Panc1 (cell line): ENCODE measurements at places on chromosomes 13 and 19.

DNA sequence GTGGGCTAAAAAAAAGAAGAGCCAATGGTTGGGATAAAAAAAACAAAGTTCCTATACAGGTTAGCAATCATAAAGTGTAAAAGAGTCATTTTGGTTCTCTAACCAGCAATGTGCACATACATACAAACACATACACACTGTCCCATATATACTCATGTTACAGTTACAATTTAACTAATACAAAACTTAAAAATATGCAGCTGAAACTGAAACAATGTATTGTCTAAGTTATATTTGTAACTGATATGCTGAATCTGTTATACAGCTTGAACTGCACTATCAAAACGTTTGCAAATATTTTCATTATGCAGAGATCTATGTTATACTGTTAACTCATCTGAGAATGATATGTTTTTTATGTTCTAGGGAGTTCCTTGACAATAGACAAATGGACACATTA is 173.7 kb downstream of the KLF12 start:
- DNase-seq, result no peak

GRCh38 chr19:42420055-42420544 is 7.1 kb downstream of the LIPE start:
- DNase-seq, result no peak

GRCh38 chr13:24503379-24503696 is 9.2 kb downstream of the PARP4 start:
- no peak for DNase-seq

- no peak for DNase-seq
Measured at GRCh38 chr19:10422046-10422461, 1.7 kb downstream of the PDE4A start.

DNA sequence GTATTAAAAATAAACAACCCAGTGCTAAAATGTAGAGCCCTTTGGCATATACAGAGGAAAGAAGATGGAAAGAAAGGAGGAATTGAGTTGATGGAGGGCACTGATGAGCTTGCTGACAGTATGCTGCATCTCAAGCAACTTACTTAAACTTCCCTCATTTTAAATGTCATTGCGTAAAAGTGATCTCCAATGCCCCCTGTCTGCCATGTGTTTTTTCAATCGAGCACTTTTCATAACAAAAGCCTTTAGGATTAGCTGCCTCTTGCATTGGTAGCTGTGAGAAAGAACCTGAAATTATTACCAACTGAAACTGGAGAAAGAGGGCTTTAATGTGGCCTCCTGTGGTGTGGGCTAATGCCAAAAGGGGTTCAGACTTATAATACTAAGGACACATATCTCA is 541.6 kb downstream of the SUCLA2 start:
- DNase-seq, result no peak

DNA sequence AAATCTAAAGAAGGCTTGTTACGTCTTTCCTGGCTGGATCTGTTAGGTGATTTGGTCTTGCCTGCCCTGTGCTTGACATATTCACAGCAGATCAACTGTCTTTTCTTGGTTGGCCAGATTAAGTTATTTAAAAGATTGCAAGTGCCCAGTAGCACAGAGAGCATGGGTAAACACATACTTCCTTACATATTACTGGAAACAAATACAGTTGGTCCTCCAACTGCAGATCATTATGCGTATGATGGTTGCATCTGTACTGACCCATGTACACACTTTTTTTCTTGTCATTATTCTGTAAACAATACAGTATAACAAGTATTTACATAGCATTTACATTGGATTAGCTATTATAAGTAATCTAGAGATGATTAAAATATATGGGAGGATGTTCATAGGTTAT is 9.2 kb upstream of the MPHOSPH8 start:
- DNase-seq, result no peak

DNA sequence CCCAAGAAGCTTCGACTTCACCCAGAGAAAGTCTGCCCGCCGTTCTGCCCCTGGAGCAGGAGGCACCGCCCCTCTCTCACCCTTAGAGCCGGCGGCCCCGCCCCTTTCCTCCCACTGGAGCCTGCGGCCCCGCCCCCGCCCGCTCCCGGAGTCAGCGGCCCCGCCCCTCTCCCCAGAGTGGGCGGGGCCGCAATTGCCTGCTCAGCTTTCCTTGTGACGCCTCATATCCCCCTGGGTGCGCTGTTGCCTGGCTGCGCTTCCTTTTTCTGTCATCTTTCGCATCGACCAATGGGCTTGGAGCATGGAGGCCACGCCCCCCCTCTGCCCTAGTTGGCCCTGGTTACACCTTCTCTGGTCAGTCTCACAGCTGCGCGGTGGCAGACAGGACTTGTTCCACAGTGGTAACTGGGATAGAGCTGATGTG is 38.2 kb upstream of the ZNF492 start:
- no peak for DNase-seq

DNA sequence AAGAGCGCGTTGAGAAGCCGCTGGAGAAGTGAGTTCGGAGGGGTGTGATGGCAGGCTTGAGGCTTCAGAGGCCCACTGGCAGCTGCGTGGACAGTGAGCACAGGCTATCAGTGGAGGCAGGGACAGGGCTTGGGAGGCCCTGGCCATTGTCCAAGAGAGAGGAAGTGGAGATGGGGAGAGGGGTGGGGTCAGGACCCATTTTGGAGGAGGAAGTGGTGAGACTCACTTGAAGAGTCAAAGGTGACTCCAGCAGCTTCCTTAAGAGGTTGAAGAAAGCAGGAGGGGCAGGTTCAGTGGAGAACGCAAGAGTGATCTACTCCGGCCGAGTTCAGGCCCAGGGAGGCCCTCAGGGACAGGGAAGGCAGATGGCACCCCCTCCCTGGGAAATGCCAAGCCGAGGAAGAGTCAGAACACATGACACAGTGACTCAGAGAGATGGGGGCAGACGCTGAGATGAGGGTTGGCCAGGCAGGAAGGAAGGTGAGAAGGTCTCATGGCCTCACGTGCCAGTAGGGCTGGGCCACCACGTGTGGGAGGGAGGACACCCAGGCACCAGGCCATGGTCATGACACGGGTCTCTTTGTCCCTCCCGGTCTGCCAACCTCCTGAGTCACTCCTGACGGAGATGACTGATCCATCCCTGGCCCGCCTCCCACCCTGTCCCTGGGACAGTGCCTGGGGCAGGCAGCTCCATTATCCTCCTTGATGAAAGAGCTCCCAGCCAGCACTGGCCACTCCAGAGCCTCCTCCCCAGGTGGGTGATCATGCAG is 10.1 kb upstream of the CD22 start:
- DNase-seq, result peak; percentile 98

- no peak for DNase-seq
Measured at GRCh38 chr13:109118521-109118920, 489.1 kb downstream of the MYO16 start.

GRCh38 chr13:72737033-72737432 is 9.3 kb downstream of the BORA start:
- no peak for DNase-seq

GRCh38 chr13:113152984-113153809 is 5.3 kb upstream of the PROZ start:
- DNase-seq, result no peak

DNA sequence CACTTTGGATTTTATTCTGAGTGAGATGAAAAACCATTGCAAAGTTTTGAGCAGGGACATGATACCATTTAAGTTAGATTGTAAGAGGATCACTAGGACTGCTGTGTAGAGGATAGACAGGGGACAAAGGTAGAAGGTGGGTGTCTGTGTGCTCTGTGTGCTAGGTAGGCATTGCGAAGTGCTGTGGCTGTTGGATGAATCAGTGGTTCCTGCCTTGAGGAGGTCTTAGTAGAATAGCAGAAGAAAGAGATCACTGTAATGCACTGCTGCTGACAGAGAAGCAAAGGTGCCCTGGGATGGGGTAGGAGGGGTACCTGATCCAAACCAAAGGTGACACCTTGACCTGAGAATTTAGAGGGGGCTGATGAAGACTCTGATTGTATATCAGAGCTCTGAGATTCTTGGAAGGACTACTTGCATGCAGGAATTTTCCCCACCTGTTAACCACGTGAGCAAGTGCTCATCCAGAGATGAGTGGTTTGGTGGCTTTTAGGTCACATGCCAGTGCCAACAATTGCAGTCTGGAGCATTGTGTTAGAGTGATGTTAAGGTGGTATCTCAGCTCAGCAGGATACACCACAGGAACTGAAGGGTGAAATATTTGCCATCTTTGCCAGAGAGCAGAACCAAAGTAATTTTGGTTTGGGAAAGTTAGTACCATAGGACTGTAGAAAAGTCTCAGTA is 10.8 kb downstream of the WASF3 start:
- no peak for DNase-seq

DNA sequence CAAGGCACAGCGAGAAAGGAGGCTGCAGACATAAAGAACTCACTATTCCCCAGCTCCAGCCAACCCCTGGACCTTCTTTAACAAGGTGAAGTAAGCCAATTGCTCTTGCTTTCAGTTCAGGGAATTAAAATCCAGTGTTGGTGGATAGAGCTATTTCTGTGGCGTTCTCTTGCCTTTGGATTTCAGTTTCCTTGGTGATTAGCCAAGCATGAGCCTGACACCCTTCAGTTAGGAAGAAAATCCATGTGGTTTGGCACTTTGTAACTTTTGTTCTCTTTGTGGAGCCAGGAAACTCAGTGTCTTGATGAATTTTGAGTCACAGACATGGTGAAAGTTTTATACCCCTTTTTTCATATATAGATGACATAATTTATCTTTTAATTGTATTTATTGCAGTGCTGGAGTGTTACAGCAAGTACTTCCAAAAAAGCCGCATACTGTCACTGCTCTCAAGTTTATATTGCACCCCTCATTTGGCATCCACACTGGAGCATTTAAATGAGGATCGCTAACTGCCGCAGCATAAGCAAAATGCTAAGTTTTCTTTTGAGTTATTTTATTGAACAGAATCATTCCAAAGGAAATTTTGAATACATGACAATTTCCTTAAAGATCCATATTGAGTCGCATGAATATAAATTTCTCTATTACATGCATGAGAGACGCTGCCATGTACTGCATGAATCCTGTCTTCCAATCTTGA is 406.8 kb downstream of the MYO16 start:
- DNase-seq, result no peak

GRCh38 chr13:77807431-77808135 is 110.1 kb downstream of the SLAIN1 start:
- no peak for DNase-seq

- DNase-seq, result no peak
Measured at GRCh38 chr19:50000841-50001557, 24.2 kb downstream of the VRK3 start.

DNA sequence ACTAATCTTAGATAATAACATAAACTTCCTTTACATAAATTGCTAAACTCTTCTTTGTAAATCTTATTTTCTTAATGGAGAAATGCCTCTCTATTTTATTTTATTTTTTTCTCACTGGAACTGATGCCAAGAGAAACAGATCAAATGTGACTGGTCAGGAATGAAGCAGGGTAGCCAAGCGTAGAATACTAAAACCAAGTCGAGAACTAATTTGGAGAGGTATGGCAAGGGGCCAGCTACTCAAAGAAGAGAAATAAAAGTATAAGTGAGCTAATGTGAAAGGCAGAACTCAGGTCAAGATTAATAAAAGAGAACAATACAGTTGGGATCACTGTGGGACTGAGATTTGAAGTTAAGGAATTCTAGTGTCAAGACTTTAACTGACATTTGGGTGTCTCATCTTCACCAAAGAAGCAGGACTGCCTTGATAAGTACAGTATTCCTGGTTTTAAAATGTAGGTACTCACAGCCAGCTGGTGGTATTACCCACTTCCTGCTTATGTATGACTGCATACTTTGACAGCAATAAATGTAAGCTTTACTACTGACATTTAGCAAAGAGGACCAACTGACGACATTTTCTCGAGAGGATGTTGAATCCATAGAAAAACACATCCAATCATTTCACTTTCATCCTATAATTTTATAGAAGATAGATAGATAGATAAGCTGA is 1192.2 kb downstream of the EFNB2 start:
- no peak for DNase-seq

DNA sequence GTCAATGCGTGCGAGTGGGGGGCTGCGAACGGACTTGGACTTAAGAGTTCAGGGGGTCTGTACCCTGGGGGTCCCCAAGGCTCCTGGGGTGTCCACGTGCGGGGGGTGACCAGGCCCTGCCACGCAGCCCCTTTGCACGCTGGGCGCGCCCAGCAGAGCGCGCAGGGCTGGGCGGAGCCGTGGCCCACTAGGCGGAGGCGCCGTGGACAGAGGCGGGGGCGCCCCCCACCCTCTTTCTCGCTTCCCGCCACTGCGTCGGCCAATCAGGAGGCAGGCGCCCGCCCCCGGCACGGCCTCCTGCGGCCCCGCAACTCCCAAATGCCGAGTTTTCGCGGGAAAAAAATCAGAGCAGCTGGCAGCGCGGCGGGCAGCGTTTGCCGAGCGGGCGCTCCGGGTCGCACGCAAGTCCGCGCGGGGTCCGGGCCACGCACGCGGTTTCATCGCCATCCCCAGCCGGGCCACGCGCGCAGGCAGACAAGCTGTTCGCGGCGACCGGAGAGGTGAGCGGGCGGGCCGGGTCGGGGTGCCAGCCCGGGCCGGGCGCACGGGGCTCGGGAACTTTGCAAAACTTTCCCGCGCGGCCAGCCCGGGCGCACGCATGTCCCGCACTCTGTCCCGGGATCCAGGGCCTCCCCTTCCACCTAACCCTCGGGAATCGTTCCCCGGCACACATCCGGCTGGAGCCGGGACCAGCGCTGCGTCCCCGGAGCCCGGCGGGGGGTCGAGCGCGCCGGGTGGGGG is at the start of gene UHRF1:
Gene UHRF1 (plus strand): TSS at position 346 of the 741 bp plus-strand sequence. CDS start 1,385 bp downstream, outside the sequence.
- no peak for DNase-seq

- no peak for DNase-seq
Measured at GRCh38 chr13:66778461-66778860, 451.7 kb downstream of the PCDH9 start.

- DNase-seq, result no peak
Measured at GRCh38 chr13:19959141-19959830, 759 bp downstream of the ZMYM2 start.

- DNase-seq, result no peak
Measured at GRCh38 chr19:44912854-44913253, 1.6 kb upstream of the APOC1 start.

DNA sequence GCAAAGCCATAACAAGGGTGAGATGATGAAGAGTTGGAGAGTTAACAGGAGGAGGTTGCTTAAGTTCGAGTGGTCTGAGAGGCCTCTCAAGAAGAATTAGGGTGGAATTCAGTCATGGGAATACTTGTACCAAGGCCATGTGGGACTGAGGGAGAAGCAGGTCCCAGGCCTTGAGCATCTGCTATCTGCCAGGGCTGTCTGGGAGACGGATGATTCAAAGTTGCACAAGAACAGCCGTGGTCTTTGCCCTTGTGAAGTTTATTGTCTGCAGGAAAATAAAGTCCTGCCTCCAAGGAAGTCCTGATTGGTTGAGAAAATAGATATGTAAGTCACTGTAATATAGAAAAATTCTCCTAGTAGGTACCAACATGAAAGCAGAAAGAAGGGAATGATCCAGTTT is 178.8 kb upstream of the RFC3 start:
- DNase-seq, result no peak
